ENCODE measurements at places on chromosomes 7 and 10. TPM values are rescaled to one million over a fixed set of nuclear protein-coding genes. Genes with fewer than 3 reads are reported as not detected.

GRCh38 chr10:96222441-96222840 is 48.9 kb downstream of the BLNK start:
- no peak for DNase-seq

The SFXN2 gene
- 1.5 TPM for total RNA-seq

GRCh38 chr10:78384049-78384431 is 350.4 kb downstream of the RPS24 start:
- DNase-seq = no peak

DNA sequence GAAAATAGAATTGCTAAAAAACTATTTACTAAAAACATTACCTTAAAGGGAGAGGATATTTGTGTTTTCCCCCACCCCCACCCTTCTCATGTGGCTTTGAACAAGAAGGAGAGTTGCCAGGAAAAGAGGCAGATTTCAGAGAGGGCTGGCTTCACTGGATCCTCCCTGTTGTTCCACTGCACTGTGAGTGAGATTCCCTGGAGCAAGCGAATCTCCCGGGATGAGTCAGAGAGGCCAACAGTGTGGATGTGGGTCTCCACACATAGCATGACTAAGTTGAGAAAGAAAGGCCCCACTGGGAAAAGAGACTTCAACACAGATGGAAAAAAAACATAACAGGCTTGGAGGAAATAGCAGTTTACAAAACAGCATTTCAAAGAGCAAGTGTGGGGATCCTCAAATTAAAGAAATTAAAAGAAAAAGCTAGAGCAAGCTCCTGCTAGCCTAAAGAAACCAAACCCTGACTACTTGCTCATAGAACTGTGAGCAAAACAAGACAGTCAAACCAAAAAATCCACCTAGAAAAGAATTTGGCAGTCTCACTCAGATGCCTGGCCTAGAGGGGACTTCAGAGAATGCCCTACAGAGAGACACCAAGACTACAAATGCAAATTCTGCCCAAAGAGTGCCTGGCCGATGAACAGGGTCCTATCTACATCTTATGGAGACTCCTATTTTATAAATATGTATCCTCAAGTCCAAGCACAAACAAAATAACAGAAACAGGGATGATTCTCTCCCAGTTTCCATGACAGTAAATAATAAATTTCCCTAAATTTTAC is 3.4 kb downstream of the CAV1 start:
- DNase-seq = peak; percentile 44

The PDE6C gene
- total RNA-seq = not detected

GRCh38 chr10:77105761-77106221 is 531.8 kb downstream of the KCNMA1 start:
- no peak for DNase-seq

DNA sequence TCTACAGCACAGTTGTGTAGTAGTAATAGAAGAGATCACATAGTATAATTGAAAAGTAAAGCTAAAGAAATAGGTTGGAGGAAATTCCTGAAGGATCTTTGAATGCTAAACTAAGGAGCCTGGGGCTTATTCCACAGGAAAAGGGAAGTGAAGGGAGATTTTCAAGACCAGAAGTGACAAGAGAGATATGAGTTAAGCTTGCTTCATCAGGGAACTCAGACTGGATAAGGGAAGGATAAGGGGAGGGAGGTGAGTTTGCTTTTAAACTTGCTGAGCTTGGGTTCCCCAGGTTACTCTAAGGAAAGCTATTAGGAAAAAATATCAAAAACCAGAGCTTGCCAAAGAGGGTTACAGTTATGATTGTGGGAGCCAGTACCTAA is 182.4 kb downstream of the RAPGEF5 start:
- DNase-seq = no peak

DNA sequence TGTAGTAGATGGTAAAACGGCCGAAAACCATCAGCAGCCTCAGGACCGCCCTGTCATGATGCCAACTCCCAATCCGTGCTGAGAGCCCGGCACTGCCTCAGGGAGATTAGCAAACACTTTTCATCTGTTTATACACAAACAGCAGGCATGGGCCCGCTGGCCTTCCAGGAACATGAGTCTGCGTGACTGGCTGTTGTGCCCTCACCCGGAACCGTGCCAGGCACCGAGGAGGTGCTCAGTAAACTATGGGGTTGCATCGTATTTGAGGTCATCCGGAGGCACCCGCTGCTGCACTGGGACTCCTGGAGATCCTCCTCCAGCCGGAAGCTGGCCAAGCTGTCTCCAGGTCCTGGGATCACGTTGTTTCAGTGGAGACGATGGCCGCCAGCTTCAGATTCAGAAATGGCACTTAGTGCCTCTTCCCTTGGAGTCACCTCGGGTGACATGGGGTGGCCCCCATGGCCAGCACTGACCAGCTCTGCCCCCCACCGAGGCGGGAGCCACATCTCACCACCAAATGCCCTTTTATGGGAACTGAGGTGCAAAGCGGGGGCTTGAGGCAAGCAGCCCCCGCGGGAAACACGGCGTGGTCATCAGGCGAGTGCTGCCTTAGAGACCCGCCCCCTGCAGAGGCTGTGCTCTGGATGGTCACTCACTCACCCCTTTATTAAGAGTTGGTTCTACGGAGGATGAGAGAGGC is 585.9 kb downstream of the PTPRN2 start:
- DNase-seq = no peak

The NAMPT gene
- total RNA-seq = 198 TPM

DNA sequence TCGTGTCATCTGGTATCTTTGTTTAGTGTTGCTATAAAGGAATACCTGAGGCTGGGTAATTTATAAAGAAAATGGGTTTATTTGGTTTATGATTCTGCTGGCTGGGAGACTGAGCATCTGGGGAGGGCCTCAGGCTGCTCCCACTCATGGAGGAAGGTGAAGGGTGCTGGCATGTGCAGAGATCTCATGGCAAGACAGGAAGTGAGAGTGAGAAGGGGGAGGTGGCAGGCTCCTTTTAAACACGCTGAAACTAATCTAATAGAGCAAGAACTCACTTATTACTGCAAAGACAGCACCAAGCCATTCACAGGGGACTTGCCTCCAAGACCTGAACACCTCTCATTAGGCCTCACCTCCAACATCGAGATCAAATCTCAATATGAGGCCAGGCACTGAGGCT is 11.3 kb downstream of the OIT3 start:
- no peak for DNase-seq

GRCh38 chr7:73954181-73954580 is 73.8 kb upstream of the ELN start:
- DNase-seq = no peak

GRCh38 chr10:122140461-122140902 is 130.6 kb upstream of the BTBD16 start:
- peak; percentile 54 for DNase-seq

GRCh38 chr10:127418536-127419168 is 130.5 kb upstream of the NPS start:
- DNase-seq = peak; percentile 77

- no peak for DNase-seq
Measured at GRCh38 chr7:16712916-16713315, 40.6 kb upstream of the TSPAN13 start.

DNA sequence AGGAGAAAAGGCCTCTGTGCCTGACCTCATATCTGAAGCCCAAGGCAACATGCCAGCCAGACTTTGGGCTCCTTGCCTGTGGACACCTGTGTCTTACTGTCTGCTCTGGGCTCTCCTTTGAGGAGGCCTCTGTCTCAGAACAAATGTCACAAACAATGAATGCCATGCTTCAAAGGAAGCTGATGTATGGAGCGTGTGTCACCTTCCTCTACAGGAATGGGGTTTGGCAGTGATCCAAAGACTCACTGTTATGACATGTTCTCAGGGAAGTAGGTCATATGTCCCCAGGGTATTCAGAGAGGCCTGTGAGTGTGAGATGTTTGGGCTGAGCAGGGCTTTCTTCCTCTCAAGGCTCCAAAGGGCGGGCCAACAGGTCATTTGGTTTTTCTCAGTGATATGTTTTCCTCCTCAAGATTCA is 38.4 kb downstream of the PTPRE start:
- DNase-seq = no peak

The ENKUR gene
- total RNA-seq = not detected

DNA sequence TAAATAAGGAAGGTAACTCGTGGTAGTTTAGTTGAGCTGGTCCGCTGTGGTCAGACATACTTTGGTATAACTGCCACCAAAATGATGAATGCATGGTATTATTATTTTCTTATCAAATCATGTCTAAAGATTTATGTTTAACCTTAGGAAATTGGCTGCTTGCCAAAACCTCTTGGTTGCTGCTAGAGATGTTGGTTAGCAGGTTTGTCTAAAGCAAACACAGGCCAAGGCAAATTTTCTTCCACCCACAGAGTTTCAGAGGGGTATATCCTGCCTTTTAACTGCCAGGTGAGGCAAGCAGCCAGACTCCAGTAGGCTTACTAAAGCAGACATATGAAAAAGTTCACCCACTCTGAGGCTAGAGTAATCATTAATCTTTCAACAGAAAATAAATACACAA is 101.4 kb downstream of the SEMA3E start:
- DNase-seq = no peak

The EGFR gene
- total RNA-seq = 11.2 TPM

The PTF1A gene
- not detected for total RNA-seq

DNA sequence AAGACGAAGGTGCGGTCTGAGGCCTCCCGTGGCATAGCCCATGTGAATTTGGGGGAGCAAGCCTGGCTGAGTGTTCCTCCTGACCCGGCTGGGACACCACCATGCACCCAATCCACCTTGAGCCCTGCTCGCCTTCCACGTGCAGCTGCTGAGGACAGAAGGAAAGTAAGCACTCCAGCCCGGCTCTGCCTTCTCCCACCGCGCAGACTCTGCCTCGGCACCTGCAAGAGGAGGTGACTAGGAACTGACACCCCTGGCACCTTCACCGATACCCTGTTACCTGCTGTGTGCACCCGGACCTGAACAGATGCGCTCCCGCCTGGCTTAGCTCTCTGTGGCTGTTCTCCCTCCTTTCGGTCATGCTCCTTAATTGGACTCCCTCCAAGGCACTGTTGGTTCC is 57.0 kb upstream of the OPN4 start:
- DNase-seq = no peak

The PARD3 gene
- 25.3 TPM for total RNA-seq

The DCLRE1C gene
- total RNA-seq = 2.7 TPM

The VSTM4 gene
- total RNA-seq = 12.2 TPM

DNA sequence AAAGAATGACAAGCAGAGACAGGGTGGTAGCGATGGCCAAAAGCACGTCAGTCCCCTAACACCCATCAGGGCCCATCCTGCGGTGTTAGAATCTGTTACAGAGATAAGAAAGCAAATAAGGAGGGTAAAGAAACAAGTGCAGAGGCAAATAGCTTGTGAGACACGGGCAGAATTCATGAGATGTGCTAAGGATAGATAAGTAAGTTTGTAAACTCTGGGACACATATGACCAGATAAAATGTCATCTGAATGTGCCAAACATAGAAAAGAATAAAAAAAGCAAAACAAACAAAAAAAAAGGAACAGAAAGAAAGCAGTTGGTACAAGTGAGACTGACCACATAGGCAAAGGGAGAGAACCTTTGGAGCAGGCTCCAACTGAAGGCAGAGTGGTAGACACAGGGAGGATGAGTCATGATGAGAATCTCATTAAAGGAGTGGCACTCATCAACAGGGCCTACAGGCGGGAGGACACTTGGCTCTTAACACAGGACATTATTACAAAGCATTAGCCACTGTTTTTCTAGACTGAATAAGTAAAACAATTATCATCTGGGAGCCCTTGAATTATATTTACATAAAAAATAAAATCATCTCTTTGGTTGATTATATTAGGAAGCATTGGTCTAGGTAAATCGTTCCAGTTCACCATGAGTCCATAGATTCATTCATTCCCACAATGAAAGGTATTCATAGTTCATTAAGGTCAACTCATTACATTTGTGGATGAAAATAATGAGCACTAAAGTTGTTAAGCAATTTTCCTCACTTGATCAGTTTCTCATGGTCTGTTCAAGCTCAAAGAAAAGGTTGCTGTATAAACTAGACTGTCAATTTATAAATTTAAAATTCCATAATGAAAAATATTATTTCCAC is 21.5 kb upstream of the EPHB6 start:
- no peak for DNase-seq

Measured in left ventricle myocardium superior (tissue), 1 donor.